ENCODE measurements at places on chromosomes 12 and 14.

- no peak for DNase-seq
These were observed 134.4 kb downstream of the BCAT1 start for GRCh38 chr12:24814379-24815113.

GRCh38 chr12:27178723-27179399 lies 65.2 kb upstream of the STK38L start:
- DNase-seq = no peak

- no peak for DNase-seq
These were observed 106.1 kb upstream of the RFLNA start for GRCh38 chr12:124188561-124189405.

DNA sequence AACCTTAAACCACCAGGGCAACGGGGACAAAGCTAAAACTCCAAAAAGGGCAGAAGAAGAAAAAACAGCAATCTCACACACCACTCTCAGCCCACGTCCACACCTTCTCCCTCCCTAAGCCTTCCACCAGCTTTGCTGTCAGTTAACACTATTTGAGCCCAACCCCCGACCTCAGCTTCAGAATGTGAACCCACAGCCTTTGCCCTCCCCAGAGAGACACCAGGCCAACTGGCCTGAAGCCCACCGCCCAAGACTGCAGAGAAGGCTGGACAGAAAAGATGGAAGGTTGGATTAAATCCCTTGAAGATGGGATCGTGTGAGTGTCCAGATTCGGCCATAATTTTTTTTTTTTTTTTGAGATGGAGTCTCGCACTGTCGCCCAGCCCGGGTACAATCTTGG lies 22.4 kb downstream of the IRF2BPL start:
- no peak for DNase-seq

DNA sequence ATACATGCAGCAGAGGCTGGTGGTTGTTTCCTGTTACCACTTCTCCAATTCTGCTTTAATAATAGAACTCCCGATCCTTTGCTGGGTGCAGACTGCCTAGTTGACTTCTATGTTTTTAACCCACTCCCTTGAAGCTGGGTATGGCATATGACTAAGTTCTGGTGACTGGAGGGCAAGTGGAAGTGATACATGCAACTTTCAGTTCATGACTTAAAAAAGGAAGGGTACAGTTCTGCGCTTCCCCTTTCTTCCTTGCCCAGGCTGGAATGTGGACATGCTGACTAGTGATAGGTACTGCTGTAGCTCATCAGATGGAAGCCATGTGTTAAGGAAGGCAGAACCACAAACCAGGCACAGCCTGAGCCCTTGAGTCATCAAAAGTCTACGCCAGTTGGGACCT lies 2.4 kb upstream of the A2M start:
- DNase-seq = no peak

DNA sequence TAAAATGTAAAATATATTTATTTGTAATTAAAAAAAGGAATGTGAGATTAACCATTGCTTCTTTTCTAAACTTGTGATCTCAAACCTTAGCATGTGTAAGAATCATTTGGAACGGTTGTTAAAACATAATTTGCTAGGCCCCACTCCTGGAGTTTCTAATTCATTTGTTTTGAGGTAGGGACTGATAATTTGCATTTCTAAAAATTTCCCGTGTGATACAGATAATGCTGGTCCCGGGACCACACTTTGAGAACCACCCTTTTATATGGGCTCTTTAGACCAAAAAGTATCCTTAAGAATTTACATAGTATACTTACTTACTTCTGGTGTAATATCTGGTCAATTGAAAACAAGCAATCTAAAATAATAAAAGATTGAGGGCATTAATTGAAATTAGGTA lies 10.9 kb upstream of the SYT10 start:
- no peak for DNase-seq

DNA sequence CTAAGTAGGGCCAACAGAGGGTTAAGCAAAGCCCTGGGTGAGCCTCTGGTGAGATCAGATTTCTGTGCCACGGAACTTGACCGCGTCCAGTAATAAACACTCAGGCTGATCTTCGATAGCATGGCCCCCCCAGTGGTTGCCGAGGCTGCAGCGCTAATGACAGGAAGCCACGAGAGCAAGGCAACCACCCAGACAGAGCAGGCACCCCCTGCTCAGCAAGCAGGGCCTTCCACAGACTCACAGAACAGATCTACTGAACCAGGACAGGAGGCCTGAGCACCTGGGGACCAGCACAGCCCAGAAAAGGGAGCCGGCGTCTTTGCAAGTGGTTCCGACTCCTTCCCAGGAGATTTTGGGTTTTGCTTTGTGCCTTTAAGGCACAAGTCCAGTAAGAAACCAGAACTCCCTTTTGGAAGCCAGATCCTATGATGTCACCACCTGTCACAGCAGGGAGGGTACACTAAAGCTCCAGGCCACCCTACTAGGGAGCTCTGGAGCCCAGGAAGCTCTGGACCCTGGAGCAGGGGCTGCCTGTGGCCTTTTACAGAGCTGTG lies 42.3 kb downstream of the BCL11B start:
- DNase-seq = no peak

GRCh38 chr12:51814311-51815088 lies 34.0 kb downstream of the FIGNL2 start:
- DNase-seq = peak; percentile 86

DNA sequence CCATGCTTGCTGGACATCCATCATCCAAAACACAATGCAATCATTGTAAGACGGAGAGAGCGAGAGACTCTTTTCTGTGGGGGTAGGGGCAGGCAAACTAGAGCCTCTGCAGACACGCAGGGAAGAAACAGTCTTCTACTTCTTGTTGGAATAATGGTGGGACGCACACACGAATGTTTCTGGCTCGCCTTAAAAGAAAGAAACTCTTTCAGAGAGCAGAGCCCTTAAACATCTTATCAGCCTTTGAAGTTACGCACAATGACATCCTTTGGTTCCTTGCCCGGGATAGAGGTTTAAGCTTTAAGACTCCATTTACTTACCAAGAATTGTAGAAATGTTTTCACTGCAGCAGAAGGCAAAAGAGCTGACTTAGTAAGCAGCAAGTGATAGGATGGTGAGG lies 133.8 kb upstream of the FOXN3 start:
- DNase-seq = no peak

- no peak for DNase-seq
These were observed 11.6 kb downstream of the CCDC85C start for GRCh38 chr14:99592394-99592793.

DNA sequence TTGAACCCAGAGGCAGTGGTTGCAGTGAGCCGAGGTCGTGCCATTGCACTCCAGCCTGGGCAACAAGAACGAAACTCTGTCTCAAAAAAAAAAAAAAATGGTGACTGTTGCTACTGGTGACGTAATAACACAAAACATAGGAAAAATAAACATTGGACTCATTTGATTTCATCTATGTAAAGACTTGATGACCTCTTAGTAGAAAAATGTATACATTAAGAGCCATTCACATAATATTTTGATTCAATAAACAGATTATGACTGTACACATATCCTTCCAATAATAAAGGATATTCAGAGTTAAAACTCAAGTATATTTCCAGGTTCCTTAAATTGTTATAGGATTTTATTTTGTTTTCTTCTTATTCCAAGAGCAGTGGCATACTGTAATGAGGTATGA lies 65.7 kb upstream of the AEBP2 start:
- no peak for DNase-seq

- no peak for DNase-seq
These were observed 7.6 kb downstream of the TMED8 start for GRCh38 chr14:77369285-77369684.

DNA sequence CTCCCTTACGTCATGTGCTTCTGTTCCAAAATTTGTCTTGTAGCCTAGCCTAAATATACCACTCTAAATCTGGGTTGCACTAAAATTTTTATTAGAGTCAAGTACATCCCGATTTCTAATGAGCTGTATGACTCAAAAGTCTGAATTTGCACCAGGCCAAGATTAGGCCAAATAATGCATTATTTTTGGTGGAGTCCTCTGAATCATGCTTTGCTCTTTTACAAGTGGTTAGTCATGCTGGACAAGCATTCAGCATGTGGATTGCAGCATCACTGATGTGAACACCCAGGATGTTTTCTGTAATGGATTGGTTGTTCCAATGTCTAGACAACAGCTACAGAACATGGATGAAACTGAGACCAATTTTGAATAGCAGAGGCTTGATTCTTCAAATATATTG lies 23.7 kb downstream of the HEBP1 start:
- DNase-seq = no peak

DNA sequence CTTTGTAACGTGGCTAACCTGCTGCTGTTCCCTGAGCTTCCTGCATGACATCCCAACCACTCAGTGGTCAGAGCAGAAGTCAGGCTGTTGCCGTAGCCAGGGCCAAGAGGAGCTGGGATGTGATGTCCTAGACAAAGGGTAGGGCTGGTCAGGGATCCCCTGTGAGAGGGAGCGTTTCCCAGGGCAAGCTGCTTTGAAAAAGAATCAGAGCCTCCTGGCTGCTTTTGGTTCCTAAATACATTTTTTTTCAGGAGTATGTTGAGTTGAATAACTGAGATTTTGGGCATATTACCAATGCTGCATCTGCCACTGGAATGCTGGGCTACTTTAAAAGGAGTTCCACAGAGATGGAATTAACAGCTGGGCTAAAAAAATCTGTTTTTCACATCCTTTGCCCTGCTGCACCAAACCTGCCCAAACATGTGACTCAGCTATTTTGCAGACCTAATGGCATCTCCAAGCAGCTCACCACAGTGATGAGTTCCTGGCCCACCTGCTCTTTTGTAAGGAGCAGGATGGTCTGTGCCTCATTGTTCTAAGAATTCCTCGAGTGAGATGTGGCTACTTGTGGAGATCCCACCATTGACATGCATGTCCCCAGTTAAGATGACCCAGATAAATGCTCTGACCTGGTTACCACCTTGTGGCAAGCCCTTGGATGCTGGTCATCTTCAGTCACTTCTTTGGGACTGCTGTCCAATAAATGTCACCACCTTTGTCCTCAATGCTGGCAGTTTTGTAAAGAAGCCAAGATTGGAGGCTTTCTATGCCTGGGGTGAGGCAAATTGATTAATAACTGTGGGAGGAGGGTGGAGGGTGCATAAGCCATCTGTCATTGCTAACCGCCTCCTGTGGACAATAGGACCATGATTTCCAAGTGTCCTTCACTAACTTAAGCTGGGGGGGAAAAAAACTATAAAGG lies 24.1 kb downstream of the ANKRD13A start:
- no peak for DNase-seq

GRCh38 chr14:32824195-32824594 lies 114.5 kb upstream of the NPAS3 start:
- no peak for DNase-seq

- no peak for DNase-seq
These were observed 90.0 kb downstream of the LRRC74A start for GRCh38 chr14:76916040-76916715.

DNA sequence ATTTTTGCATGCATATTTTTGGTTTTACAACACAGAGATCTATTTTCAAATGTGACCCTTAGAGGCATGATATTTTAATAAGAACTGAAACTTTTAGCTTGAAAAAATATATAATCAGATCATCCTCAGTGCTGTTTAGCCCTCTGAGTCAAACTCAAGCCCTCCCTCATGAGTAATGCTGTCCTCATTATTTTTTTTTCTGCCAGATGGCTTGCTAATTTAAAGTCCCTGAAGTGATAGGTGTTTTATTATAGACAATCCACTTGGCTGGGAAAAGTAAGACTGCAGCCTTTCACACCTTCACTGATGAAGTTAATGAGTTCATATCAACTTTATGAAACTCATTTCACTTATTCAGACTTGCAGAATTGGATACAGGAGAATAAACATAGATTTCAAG lies 227.7 kb downstream of the SLC16A7 start:
- no peak for DNase-seq

GRCh38 chr14:22472935-22473854 lies 115.8 kb downstream of the DAD1 start:
- peak; percentile 75 for DNase-seq

DNA sequence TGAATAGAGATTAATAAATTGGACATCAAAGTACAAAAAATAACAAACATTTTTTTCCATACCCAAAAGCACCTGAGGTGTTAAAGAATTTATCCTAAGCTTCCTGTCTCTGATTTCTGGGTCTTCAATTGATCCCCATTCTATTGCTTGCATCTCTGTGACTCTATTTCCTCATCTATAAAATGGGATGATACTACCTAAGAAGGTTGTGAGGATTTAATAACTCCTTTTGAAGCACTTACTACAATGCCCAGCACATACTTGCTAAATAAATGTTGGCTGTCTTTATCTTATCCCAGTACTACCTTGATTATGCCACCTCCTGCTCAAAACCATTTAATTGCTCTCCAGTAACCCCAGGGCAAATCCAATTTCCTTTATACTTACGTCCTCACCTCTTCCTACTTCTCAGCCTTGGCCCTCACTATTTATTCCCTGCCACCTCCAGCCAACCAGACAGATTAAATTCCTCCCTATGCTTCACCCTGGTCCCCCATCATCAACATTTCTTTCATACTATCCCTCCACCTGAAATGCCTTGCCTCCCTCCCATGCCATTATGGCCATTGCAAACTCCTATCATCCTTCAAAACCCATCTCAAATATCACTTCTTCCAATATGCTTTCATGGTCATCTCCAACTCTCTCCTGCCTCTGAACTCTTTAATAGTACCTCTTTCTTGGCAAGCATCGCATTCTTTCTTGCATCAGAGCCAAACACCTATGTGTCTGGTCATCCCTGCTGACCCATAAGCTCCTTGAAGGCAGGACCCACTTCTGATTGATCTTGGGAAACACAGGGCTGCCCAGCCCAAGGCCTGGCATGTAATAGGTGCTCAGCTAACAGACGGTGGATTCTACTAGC lies 7.9 kb upstream of the ASIC1 start:
- DNase-seq = no peak

- DNase-seq = no peak
These were observed 6.4 kb downstream of the MLXIP start for GRCh38 chr12:122084857-122085405.

DNA sequence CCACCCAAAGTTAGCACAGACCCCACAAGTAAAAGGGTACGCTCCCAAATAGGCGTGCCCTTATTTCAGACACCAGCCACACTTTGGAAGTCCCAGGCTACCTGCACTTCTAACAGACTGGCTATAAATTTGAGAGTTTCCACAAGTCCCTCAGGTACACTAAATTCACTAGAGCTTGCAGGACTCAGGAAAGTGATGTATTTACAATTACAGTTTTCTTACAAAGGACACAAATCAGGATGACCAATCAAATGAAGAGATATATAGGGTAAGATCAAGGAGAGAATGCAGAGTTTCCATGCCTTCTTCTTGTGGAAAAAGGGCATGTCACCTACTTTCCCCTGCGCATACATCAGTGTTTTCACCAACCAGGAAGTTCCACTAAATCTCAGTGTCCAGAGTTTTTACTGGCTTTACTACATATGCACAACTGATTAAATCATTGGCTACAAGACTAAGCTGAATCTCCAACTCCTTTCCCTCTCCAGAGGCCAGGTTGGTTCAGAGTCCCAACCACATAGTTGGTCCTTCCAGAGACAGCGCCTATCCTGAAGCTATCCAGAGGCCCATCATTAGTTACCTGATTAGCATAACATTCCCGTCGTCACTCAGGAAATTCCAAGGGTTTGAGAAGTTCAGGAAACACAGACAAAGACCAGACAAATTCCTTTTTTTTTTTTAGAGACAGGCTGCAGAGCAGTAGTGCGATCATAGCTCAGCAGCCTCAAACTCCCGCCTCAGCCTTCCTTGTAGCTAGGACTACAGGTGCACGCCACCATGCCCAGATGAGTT lies 84.2 kb downstream of the DENND5B start:
- DNase-seq = no peak
